Activated T-helper 1 cell treated with anti-CD3 and anti-CD28 coated beads, Interleukin-2, amount 50 U/mL, for 16 hours (primary cell): ENCODE measurements at places on chromosomes 16 and 17.

GRCh38 chr16:56977216-56977615 lies 12.1 kb upstream of the NLRC5 start:
- DNase-seq = no peak

DNA sequence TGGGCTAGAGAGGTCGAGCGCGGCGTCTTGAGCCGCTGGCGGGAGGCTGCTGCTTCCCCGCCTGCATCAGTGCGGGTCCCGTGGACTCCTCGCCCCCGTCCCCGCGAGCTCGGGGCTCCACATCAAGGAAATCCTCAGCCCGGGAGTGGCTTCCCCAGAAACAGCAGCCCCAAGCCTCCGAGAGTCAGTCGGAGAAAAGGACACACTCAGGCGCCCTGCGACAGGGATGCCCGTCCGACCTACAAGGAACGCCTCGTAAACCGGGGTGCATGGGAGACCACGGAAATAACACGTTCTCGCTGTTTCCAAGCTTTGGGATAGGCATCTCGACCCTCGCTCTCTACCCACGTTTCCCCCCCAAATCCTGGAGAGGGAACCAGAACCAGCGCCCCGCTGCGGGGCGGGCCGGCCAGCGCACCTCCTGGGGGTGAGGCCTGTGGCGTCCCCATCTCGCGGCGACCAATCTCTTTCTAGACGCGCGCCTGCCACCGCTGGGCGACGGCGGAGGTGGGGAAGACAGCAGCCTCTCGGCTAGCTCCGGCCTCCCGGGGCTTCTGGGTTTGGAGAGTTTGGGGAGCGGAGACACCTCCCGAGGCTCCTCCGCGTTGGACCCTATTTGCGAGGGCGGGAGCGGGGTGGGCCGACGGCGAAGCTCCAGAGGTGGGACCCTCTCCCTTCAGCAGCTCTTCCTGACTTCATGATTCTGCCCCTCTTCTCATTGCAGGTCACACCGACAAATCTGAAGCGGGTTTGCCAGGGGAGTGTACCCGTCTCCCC lies 759 bp upstream of the TP53I13 start:
- DNase-seq = peak; percentile 63

GRCh38 chr16:55534756-55535155 lies 25.9 kb downstream of the LPCAT2 start:
- no peak for DNase-seq

DNA sequence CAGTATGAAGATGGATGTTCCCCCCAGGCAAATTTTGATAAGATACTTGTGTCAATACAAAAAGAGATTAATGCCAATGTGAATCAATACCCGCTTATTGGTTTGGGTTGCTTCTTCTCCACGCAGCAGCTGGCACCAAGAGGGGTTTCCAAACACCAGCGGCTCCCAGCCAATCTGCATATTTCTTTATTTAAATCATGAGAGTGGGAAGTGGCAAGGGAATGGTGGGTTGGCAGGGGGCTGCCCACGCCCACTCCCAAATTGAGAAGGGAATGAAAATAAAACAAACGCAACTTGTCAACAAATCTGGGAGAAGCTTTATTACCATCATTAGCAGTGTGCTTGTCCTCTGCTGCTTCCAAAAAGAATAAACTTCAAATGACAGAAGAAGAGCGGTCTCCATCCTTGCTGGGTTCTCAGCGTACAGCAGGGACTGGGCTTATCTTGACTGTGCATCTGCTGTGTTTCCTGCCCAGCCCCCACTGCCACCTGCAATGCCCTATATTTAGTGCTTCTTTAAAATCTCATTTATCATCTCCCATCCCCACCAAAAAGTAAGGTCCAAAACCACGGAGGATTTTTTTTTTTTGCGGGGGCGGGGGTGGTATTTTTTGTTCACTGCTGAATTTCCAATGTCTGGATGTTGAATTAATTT lies 34.9 kb upstream of the C16orf78 start:
- DNase-seq = no peak

DNA sequence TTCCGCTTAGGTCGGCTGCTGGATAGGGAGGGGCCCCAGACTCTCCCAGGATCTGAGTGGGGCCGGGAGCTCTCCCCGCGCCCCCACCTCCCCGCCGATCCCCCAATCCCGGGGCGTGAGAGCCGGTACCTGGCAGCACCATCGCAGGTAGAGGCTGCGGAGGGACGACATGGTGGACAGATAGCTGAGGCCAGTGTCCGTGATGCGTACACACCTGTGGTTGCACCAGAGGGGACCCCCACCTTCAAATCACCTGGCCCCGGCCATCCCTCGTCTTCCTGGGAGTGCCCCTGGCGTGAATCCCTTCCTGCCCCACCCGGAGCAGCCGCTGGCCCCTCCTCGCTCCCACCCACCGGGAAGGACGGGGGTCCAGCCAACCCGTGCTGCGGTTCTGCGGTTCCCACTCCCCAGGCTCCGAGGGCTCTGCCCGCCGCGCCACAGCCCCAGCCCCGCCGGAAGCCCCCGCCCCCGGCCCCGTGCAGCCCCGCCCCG lies 4.7 kb upstream of the WDR24 start:
- no peak for DNase-seq
